ENCODE measurements at places on chromosomes 7 and 10.

DNA sequence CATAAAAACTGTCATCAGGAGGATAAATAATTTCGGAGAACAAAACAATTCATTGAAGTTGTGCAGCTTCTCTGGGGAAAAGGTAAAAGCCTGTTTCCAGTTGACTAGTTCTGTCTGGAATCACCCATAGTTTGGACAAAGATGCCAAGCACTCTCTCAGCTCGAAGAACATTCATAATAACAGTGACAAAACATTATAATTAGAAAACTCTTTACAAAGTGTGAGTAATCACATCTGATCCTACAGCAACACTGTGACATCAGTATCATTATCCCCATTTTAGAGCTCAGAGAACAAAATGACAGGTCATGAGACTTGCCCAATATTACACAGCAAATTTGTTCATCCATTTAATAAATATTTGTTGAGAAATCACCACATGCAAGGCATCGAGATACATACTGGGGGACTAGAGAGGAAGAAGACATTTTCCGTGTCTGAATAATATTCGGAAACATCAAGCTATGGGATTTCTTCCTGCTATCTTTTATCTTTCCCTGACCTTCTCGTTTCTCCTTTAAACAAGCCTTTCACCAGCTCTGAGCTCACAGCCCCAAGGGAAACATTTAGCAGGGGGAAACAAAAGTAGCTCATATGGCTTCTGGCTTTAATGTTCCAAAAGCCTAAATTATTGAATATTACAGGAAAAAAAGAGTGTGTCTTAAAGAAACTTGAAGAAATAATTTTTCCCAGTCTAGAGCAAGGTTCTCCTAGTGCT, 123.3 kb upstream of the GHITM start:
- no peak for DNase-seq

- no peak for DNase-seq
Measured at GRCh38 chr7:111642373-111642772, 80.1 kb upstream of the IMMP2L start.

- DNase-seq = no peak
Measured at GRCh38 chr10:114239994-114240345, 916 bp downstream of the VWA2 start.

- no peak for DNase-seq
Measured at GRCh38 chr10:115866691-115867090, 406.3 kb downstream of the GFRA1 start.

GRCh38 chr7:150958597-150958996, 19.5 kb downstream of the KCNH2 start:
- DNase-seq = no peak

- no peak for DNase-seq
Measured at GRCh38 chr10:122323189-122323588, 51.3 kb upstream of the PLEKHA1 start.

GRCh38 chr10:119450606-119451299, 91.8 kb downstream of the RGS10 start:
- DNase-seq = no peak

- no peak for DNase-seq
Measured at GRCh38 chr7:110803602-110804143, 287.3 kb upstream of the LRRN3 start.

DNA sequence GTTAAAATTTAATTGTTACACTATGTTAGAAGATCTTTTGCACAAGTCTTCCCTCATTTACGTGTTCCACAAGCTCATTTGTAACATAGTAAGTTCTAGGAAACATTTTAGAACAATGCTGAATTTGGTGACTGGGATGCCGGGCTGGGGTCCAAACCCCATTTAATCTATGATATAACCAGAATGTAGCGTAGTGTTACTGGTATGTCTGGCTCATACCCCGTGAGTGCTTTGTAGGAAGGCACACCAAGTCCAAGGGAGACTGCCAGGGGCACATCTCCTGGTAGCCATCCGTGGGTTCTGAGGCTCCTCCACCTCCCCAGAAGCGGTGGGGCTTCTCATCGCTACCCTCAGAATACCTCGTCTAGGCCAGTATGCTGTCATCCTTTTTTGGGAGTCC, 21.3 kb upstream of the TMEM236 start:
- no peak for DNase-seq

DNA sequence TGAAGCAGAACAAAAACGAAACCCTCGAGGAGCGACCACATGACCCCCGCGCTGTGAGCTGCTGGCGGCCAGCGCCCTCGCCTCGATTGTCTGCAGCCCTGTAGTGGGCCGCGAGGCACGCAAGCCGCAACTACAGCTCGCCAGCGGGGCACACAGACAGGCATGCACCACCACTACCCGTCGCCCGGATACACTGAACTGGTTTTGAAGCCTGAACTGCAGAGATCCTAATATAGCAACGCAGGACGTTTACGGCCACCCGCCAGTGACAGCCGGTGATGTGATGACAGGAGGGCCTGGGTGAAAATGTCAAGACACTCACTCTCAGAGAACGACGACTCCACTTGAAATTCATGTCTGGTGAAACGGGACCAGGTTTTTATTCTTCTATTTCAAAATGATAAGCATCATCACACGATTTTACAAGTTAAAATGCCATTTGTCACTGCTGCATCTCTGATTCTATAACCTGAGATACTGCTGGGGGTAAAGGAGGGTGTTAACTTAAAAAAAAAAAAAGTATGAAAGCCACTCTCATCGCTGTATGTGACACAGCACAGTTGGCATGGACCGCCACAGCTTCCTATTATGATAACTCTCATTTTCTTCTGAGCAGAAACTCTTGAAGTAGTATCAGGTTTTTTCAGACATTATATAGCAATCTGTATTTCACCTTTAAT, 120.3 kb upstream of the DIP2C start:
- DNase-seq = no peak

GRCh38 chr10:81013771-81014170, 476.1 kb downstream of the SH2D4B start:
- no peak for DNase-seq

DNA sequence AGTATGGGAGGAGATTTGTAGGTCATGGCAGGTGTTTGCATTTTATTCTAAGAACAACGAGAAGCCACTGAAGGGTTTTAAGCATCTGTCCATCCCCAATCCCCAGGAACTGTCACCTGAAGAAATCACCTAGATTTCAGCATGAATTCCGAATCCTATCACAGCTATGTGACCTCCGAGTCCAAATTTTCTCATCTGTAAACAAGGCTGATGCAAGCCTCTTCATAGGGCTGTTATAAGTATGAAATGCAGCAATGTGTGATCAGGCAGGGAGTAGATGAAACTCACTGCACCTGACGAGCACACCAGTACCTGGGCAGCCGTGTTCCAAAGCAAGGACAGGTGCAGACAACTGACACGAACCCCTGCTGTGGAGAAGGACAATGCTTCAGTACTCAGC, 14.0 kb downstream of the HABP2 start:
- DNase-seq = no peak

GRCh38 chr10:28202941-28203352, 99.9 kb downstream of the MPP7 start:
- no peak for DNase-seq

DNA sequence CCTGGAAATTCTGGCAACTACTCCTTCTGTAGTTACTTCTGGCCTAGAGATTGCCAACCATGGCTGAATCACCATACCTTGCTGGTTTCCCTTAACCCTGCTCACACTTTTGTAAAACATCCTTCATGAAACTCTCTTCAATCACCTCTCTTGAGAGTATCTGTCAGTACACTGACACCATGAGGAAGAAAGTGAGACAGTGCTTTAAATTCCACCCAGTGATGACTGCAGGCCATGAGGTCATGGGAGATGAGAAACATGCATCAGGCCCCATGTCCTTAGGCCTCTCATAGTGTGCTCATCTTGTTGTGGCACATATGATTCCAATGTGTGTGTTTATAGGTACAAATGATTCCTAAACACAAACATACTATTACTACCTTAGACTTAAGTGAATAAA, 24.6 kb upstream of the NAMPT start:
- no peak for DNase-seq

DNA sequence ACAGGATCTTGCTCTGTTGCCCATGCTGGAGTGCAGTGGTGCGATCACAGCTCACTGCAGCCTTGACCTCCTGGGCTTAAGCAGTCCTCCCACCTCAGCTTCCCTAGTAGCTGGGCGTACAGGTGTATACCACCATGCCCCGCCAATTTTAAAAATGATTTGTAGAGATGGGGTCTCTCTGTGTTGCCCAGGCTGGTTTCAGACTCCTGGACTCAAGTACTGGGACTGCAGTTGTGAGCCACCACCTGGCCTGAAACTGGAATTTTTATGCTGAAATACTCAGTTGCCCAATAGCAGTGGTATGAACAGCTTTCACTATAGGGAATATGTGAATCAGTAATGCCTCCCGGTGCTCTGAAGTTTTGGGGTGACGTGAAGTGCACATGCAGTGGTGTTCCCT, 7.6 kb downstream of the ZRANB1 start:
- DNase-seq = no peak

DNA sequence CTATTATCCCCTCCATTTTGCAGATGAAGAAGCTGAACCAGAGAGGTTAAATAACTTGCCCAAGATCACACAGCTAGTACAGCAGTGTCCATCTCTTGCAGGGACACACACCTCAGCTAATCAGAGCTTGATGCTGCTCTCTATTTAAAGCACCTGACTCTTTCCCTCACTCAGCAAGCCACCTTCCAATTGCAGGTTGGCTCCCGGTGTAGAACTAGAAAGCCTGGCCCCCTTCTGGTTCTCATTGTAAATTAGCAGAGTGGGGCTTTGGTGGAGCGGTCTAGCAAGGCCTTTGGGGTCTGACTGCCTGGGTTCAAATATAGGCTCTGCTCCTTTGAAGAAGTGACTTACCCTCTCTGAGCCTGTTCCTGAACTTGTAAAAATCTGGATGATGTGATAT, 176.4 kb downstream of the NEURL1 start:
- no peak for DNase-seq

GRCh38 chr7:96304573-96304972, 17.3 kb downstream of the SLC25A13 start:
- no peak for DNase-seq

DNA sequence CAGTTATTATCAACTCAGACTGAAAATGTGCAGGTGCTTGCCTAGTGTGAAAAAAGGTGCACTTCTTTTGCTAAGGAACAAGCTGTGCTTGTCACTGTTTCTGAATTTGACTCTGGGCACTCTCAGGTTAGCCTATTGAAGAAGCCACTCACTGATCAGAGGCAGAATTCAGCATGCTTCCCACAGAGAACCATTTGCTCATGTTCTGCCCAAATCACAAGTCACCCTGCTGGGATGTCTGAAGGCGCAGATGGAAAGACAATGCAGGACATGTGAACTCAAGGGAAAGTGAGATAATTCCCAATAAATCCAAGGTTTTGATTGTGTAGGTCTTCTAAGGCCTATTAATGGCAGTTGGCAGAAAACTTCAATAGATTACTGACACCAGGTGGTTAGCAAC, 47.8 kb upstream of the CSTF2T start:
- DNase-seq = no peak

GRCh38 chr7:20403331-20403730, 72.6 kb downstream of the ITGB8 start:
- DNase-seq = no peak

- DNase-seq = no peak
Measured at GRCh38 chr7:38842746-38843145, 66.2 kb downstream of the VPS41 start.

DNA sequence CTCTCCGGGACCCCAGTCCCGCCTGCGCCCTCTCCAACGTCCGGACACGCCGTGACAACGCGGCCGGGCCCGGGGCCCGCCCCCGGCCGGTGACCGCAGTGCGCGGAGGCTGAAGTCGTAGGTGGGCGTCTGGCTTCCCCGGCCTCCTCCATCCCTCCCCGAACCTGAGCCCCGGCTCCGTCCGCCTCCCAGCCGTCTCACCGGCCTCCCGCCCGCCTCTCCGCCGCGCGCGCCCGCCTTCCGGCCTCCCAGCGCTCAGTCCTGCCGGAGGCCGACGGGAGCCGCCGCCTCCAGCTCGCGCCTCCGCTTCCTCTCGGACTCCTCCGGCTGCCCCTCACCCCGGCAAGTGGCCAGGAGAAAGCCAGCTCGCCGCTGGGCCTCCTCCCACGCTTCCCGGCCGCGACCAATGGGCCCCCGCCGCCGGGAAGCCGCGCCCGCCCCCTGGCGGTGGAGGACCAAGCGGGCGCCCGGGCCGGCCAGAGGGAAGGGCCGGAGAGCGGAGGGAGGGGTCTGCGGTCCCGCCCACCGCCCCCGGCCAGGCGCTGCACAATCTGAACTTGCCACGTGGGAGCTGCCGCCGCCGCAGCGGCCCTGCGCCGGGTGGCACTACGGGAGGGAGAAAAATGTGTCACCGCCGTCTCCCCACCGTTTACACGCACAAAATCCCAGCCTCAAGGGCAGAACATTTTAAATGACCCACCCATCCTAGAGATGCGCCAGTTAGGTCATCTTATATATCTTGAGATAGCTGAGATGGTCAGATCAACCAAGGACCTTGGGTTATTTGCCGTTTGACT, at the start of gene FAM3C:
Gene FAM3C (minus strand): TSS at position 348 of the 797 bp plus-strand sequence. CDS start 13,339 bp downstream, outside the sequence.
- DNase-seq = peak; percentile 69

DNA sequence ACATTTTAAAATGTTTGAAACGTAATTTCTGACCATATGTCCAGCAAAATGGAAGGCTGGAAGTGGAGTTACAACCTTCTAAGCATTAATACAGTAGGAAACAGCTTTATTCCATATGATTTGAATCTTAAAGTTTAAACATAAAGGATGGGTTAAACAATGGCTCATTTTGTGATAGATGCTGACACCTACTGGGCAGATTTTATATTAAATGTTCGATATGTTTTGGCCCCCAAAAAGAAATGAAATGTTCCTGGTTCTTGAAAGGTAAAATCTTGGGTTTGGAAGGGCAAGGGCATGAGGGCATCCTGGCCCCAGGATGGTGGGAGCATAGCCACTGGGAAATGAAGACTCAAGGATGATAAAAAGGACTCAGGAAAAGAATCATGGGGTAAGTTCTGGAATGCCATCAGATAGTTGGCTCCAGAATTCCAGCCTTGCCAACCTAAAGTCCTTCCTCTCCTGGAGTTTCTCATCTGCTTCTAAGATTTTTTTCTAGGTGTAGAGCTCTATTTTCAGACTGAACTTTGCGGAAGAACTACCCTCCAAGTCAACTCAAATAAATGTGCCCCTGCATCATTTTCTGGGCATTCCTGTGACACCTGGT, 34.6 kb upstream of the SLC35G1 start:
- no peak for DNase-seq

DNA sequence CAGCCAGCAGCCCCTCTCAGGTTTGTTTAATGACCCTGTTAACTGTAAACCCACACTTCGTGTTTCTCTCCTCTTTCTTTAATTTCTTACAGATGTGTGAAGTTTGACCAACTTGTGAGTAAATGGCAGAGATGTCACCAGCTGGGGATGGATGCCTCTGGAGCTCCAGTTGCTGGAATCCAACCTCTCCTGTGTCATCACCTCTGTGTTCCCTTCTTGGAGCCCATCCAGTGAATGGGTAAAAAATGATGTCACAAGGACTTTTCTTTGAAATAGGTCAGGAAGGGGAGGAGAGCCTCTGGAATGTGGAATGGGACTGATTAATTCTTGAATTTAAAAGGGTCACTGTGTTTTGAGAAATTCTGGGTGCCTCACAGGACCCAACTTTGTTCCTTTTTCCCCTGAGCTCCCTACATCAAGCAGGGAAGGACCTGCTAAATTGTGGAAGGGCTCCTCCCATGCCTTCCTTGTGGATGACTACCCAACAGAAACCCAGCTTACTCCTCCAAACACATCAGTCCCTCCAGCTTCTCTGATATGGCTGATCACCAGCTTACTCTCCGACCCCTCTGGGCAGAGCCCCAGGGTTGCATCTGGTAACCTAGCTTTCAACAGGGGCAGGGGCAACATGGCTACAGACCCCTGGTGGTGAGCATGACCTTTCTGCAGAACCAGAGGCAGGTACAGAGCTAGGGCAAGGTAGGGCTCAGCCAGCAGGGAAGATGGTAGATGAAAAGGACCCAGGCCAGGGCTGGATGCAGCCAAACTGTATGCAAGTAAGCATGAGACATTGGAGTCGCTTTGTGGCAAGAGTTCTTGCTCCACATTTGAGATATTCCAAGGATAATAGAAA, 67.5 kb downstream of the STRA8 start:
- DNase-seq = no peak
